ENCODE measurements at places on chromosomes 11 and 22. TPM values are rescaled to one million over a fixed set of nuclear protein-coding genes. Genes with fewer than 3 reads are reported as not detected.

The NLRP6 gene
- total RNA-seq: not detected

GRCh38 chr11:33542921-33543320 is 157.7 kb downstream of the C11orf91 start:
- DNase-seq: no peak

DNA sequence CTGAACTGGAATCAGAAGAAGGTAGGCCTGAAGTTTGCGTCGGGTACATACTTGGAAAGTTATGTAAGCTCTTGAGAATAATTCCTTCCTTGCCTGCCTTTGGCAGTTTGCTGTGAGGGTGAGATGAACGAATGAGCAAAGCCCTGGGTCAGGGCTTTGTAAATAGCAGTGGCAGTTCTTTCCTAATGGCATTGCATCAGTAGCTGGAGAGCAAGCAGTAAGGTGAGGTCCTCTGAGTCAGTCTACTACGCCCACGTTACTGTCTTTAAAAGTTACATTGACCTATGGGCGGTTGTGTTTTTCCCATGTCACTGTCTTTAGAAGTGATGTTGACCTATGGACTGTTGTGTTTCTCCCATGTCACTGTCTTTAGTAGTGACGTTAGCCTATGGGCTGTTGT is 179.1 kb upstream of the E2F8 start:
- no peak for DNase-seq

GRCh38 chr11:39345834-39346442 is 2113.5 kb downstream of the LRRC4C start:
- DNase-seq: no peak

- no peak for DNase-seq
Measured at GRCh38 chr11:113163291-113164030, 150.9 kb upstream of the TTC12 start.

- no peak for DNase-seq
Measured at GRCh38 chr11:131392528-131393255, 22.3 kb downstream of the NTM start.
